ENCODE measurements at places on chromosomes 2 and 18.

GRCh38 chr2:128474036-128474955 lies 155.6 kb upstream of the HS6ST1 start:
- DNase-seq: no peak
- no peaks in the 10 kb centered on the region for H3K36me3 ChIP-seq
- H3K27me3 ChIP-seq: no peaks in the 10 kb centered on the region
- no peaks in the 10 kb centered on the region for H3K4me1 ChIP-seq
- H3K4me3 ChIP-seq: no peak overlapping the region

GRCh38 chr2:179692610-179693009 lies 168.8 kb downstream of the ZNF385B start:
- H3K27me3 ChIP-seq: no peaks in the 10 kb centered on the region
- no peaks in the 10 kb centered on the region for H3K4me1 ChIP-seq
- no peaks in the 10 kb centered on the region for H3K36me3 ChIP-seq

GRCh38 chr2:85744741-85745601 lies 8.8 kb upstream of the ATOH8 start:
- no peak overlapping the region for H3K4me3 ChIP-seq
- H3K27me3 ChIP-seq: no peaks in the 10 kb centered on the region
- H3K27ac ChIP-seq: no peak overlapping the region

DNA sequence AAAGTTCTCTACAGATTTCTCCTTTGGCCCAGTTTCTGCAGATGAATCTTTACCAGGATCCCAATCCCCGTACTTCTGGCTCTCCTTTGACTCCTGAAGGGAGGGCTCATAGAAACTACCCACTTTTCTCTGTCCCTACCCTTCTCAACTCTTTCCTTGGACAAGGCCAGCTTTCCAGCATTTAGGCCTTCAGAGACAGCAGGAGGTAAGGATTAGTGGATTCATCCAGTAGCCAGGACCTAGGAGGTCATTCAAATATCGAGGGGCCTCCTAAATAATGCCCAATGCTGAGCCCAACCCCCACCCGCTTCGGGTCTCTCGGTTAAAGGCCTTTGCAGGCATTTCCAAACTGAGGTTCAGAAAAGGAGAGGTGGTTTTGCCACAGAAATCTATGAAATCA lies 4.8 kb upstream of the ZNF532 start:
- no peak for DNase-seq
- no peak overlapping the region for H3K4me3 ChIP-seq
- H3K27me3 ChIP-seq: no peaks in the 10 kb centered on the region
- H3K4me1 ChIP-seq: peaks cover 23% of the 10 kb centered on the region

- H3K27me3 ChIP-seq: peaks cover 89% of the 10 kb centered on the region
- no peak for DNase-seq
- no peaks in the 10 kb centered on the region for H3K36me3 ChIP-seq
- H3K27ac ChIP-seq: no peak overlapping the region
- H3K4me3 ChIP-seq: peak overlapping the region; percentile 91
- peaks cover 3% of the 10 kb centered on the region for H3K4me1 ChIP-seq
These were observed 558 bp upstream of the ZDBF2 start for GRCh38 chr2:206273905-206274304.

DNA sequence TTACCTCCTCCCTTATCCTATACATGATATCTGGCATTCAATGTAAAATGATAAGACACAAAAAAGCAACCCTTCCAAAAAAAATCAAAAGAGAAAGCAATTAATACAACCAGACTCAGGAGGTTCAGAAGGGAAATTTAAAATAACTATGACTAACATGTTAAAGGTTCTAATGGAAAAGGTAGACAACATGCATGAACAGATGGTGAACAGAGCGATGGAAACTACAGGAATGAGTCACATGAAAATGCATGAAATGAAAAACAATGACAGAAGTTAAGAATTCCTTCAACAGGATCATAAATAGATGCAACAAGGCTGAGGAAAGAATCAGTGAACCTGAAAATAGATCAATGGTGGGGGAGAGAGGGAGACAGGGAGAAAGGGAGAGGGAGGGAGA lies 26.1 kb upstream of the ERCC3 start:
- H3K27me3 ChIP-seq: no peaks in the 10 kb centered on the region
- no peak overlapping the region for H3K27ac ChIP-seq
- peaks cover 74% of the 10 kb centered on the region for H3K36me3 ChIP-seq

- H3K4me1 ChIP-seq: peaks cover 2% of the 10 kb centered on the region
- DNase-seq: no peak
- no peaks in the 10 kb centered on the region for H3K27me3 ChIP-seq
These were observed 36.4 kb downstream of the METTL4 start for GRCh38 chr18:2534906-2535305.

DNA sequence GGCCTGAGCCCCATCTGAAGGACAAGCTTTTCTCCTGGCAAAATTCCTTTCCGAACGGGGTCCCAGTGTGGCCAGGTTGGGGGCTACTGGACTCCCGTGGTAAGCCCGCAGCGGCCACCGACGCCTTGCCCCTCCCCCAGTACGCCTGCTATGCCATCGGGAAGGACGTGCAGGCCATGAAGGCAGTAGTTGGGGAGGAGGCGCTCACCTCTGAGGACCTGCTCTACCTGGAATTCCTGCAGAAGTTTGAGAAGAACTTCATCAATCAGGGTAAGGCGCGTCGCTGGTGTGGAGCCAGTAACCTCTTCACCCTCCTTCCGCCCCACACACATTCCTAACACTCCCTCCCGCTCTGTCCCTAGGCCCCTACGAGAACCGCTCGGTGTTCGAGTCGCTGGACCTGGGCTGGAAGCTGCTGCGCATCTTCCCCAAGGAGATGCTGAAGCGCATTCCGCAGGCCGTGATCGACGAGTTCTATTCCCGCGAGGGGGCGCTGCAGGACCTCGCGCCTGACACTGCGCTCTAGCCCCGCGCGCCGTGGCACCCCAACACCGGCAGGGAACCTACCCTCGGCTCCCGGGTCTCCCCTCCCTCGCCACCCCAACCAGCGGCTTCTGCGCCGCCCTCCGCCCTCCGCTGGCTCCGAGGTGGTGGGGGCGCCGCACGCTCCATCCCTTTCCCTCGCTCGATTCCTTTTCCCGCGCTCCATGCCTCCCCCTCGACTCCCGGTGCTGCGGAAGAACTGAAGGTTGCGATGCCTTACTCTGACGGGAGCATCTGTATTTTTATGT lies 13.6 kb upstream of the ANKRD53 start:
- H3K4me1 ChIP-seq: no peaks in the 10 kb centered on the region
- no peak for DNase-seq
- H3K27me3 ChIP-seq: peaks cover 17% of the 10 kb centered on the region

DNA sequence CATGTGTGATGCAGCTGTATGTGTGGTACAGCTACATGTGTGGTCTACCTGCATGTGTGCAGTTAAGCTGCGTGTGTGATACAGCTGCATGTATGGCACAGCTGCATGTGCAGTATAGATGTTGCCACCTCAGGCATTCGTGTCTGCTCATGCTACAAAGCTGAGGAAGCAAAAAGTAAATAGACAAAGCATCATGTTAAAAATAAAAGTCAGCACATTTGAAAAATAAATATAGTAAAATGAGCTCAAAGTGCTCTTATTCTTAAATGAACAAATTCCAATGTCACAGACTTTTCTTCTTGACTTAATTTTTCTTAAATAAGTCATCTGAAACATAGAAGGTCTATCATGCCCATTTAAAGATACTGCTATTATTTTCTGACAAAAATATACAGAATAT lies 519.3 kb upstream of the SOX11 start:
- no peaks in the 10 kb centered on the region for H3K36me3 ChIP-seq
- no peak overlapping the region for H3K27ac ChIP-seq
- no peak overlapping the region for H3K4me3 ChIP-seq
- DNase-seq: no peak
- no peaks in the 10 kb centered on the region for H3K27me3 ChIP-seq

GRCh38 chr18:22466608-22467395 lies 49.1 kb upstream of the CTAGE1 start:
- no peaks in the 10 kb centered on the region for H3K36me3 ChIP-seq
- peak overlapping the region; percentile 95 for H3K27ac ChIP-seq
- no peak overlapping the region for H3K4me3 ChIP-seq
- H3K27me3 ChIP-seq: no peaks in the 10 kb centered on the region

DNA sequence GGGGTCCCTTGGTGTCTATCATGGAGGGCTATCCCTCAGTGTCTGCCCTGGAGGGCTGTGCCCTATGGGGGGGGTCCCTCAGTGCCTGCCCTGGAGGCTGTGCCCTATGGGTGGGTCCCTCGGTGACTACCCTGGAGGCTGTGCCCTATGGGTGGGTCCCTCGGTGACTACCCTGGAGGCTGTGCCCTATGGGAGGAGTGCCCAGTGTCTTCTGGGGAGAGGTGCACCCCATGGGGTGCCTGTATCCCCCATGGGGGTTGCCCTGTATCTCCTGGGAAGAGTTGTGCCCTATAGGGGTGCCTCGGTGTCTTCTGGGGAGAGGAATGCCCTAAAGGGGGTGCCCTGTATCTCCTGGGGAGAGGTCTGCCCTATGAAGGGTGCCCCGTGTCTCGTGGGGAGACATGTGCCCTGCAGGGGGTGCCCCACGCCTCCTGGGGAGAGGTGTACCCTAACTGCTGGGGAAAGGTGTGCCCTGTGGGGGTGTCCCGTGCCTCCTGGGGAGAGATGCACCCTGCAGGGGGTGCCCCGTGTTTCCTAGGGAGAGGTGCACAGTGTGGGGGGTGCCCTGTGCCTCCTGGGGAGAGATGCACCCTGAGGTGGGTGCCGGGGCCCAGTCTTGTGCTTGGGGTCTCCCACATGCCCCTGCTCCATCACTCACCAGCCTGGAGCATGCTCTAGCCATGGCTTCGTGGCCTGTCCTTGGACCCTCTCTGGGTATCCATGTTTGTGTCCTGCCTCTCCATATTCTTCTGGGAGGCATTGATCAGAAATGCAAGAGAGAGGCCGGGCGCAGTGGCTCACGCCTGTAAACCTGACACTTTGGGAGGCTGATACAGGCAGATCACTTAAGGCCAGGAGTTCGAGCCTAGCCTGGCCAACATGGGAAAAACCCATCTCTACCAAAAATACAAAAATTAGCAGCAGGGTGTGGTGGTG lies 215.6 kb downstream of the HDAC4 start:
- H3K27me3 ChIP-seq: no peaks in the 10 kb centered on the region
- H3K27ac ChIP-seq: no peak overlapping the region
- no peak overlapping the region for H3K4me3 ChIP-seq
- H3K36me3 ChIP-seq: peaks cover 4% of the 10 kb centered on the region
- DNase-seq: peak; percentile 32
- H3K4me1 ChIP-seq: no peaks in the 10 kb centered on the region

GRCh38 chr2:46325182-46325928 lies 28.1 kb downstream of the EPAS1 start:
- no peak for DNase-seq
- no peak overlapping the region for H3K4me3 ChIP-seq
- no peaks in the 10 kb centered on the region for H3K36me3 ChIP-seq
- peak overlapping the region; percentile 95 for H3K27ac ChIP-seq
- no peaks in the 10 kb centered on the region for H3K27me3 ChIP-seq

DNA sequence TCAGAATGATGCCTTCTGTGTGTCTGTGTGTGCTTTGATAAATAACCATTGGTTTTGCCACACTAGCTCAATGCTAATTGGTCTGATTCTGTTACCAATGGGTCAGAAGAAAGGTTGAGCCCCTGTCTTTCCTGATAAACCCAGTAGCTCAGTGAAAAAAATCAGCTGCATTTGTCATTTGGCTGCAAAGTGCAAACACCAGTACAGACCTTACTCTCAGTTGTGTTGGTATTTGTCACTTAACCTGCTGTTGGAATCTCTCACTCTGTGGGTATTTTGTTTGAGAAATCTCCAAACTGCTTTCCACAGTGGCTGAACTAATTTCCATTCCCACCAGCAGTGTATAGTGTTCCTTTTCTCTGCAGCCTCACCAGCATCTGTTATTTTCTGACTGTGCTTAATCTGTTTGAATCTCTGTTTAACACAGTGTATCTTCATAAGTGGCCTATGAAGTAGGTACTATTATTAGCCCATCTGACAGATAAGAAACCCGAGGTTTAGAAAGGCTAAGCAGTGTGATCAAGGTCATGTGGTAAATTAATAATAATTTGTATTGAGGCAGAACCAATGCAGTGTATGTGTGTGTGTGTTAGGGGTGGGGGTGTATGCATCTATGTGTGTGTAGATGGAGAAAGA lies 26.7 kb downstream of the LIMS1 start:
- no peaks in the 10 kb centered on the region for H3K36me3 ChIP-seq
- H3K4me3 ChIP-seq: no peak overlapping the region
- H3K4me1 ChIP-seq: no peaks in the 10 kb centered on the region
